ENCODE measurements at places on chromosomes 4 and X.
A peak's percentile ranks its signal among the peaks of the same experiment; 100 is the strongest.

- no peak for DNase-seq
Observed at GRCh38 chrX:48800574-48801279, 1.1 kb upstream of the HDAC6 start.

GRCh38 chr4:37001688-37002436, 242.7 kb upstream of the NWD2 start:
- no peak for DNase-seq

- DNase-seq, result peak; percentile 17
Observed at GRCh38 chr4:146916479-146917076, 29.1 kb downstream of the TTC29 start.

- no peak for DNase-seq
Observed at GRCh38 chr4:76892001-76892400, 5.9 kb downstream of the SOWAHB start.

DNA sequence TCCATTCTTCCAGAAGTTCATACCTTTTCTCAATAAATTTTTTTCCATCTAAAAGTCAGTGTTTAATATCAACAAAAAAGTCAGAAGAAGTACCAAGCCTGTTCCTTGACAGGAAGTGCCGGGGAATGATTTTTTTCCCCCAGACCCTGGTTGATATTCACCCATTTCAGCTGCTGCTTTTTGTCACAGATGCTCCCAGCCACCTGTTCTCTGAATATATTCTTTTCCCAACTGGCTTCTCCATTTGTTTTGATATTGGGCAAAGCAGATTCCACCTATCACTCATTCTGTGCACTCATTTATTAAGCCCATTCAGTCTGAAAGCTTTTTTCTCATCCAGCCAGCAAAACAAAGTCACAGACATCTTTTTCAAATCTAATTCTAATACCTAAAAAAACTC, 139.9 kb downstream of the FRMPD4 start:
- no peak for DNase-seq

- DNase-seq, result no peak
Observed at GRCh38 chr4:7226439-7226838, 34.1 kb downstream of the SORCS2 start.

- DNase-seq, result no peak
Observed at GRCh38 chr4:150008546-150008945, 69.7 kb upstream of the DCLK2 start.

DNA sequence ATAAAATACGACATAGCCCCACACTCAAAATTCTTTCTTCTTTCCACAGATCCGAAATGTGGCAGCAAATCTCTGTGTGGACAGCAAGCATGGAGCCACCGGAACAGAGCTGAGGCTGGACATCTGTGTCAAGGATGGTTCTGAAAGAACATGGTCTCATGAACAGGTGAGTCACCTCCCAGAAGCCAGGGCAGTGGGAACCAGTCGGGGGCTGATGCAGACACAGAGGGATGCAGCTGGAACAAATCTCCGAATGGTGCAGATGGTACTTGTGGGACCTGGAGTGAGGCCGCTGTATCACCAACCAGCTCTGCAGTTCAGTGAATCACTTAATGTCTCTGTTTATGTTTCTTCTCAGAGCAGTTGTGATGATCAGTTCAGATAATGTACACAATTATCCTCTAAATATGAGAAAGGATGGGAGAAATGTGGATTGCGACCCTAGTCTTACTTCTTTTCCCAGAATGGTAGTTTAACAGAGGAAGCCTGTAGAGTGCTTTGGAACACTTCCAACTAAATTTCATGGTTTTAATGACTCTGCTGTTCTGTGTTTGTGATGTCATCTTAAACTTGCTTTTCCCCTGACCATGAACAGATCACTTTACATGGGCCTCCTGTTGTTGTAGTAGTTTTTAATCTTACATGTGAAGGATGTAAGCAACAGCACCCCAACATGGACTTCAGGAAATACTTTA, 159.3 kb upstream of the GALNT7 start:
- DNase-seq, result no peak

- DNase-seq, result no peak
Observed at GRCh38 chr4:38132843-38133662, 172.9 kb downstream of the PTTG2 start.

- no peak for DNase-seq
Observed at GRCh38 chr4:89152972-89153371, 41.6 kb downstream of the TIGD2 start.

DNA sequence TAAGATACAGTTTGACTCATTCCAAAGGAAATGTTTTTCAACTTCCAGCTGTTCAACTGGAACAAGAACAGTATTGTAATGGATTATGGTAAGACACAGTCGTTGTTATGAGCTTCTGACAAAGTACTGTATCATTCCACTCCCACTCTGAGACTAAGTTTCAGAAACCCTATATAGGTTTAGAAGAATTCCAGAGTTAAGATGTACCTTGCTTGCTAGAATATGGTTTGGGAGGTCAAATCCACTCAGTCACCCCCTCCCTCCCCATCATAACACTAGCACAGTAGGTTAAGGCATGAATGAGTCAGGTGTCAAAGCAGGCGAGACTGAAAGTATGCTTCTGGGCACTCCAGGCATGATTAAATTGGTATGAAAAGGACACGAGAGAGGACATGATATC, 339.7 kb downstream of the DMD start:
- no peak for DNase-seq

- DNase-seq, result no peak
Observed at GRCh38 chrX:136209016-136209738, 42.0 kb downstream of the MAP7D3 start.

- DNase-seq, result no peak
Observed at GRCh38 chrX:53479301-53479700, 45.1 kb upstream of the HSD17B10 start.

DNA sequence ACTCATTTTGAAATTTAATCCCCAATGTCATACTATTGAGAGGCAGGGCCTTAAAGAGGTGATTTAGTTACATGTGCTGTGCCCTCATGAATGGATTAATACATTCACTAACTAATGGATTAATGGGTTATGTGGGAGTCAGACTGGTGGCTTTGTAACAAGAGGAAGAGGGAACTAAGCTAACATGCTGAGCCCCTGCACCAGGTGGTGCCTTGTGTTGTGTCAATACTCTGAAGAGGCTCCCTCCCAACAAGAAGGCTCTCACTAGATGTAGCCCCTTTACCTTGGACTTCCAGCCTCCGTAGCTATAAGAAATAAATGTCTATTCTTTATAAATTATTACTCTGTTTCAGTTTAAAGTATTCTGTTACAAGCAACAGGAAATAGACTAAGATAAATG, 411.9 kb upstream of the EMCN start:
- no peak for DNase-seq

GRCh38 chrX:21374994-21375707, 933 bp downstream of the CNKSR2 start:
- DNase-seq, result no peak

DNA sequence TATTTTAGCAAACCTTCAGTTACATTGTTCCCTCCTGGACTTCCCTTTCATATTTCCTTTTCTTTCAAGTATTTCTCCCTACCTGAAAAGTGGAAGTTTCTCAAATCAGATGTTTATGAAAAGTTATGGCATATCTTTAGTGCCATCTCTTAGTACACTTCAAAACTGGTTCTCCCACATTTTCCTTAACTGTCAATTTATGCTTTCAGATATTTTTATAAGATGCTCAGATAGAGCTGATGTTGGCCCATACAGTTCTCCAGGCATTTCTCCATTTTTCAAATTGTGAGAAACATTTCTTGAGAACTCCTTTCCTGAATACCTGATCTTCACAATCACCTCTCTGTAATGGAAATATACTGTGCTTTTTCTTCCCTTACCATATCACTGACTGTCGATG, 32.5 kb upstream of the AP1AR start:
- DNase-seq, result no peak

- no peak for DNase-seq
Observed at GRCh38 chr4:92031825-92032224, 271.9 kb upstream of the GRID2 start.

DNA sequence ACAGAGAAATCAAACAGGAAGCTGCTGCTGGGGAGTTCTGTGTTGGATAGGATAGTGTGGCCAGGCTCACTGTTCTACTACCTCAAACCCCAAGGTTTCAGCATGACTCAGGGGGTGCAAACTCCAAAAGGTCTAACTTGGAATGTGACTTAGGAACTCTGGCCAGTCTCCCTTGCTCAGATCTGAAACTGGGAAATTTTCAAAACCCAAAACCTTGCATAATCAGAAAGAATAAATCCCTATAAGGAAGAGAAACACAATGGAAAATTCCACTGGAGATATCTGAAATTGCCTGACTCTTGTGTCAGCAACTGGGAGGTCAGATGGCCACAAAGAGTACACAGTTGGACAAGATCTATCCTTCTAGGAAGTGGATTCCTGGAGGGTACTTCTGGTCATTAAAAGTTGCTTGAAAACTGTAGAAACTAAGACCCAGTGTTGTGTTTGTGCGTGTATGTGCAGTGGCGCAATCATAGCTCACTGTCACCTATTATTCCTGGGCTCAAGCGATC, 58.0 kb downstream of the PPEF2 start:
- DNase-seq, result no peak

- DNase-seq, result no peak
Observed at GRCh38 chr4:8301851-8302730, 32.5 kb downstream of the HTRA3 start.

DNA sequence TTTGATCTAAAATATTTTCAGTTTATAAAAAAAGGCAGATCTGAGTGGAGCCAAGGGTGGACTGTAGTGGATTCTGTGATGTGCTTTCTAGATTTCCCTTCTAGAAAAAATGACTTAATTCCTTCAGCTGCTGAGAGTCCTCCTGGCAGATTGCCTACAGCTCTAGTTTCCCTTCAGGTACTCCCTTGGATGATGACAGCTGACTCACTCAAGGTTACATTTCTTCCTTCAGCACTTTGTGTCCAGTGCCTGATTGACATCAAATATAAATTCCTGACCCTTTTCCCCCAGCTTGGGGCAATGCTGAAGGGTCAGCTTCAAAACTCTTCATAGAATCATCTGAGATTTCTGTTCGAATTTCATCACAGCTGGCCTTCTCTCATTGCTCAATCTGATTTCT, 161.7 kb downstream of the EMCN start:
- no peak for DNase-seq

- no peak for DNase-seq
Observed at GRCh38 chrX:131942034-131942433, 81.1 kb upstream of the STK26 start.

- DNase-seq, result no peak
Observed at GRCh38 chr4:20641976-20642375, 58.3 kb upstream of the PACRGL start.

DNA sequence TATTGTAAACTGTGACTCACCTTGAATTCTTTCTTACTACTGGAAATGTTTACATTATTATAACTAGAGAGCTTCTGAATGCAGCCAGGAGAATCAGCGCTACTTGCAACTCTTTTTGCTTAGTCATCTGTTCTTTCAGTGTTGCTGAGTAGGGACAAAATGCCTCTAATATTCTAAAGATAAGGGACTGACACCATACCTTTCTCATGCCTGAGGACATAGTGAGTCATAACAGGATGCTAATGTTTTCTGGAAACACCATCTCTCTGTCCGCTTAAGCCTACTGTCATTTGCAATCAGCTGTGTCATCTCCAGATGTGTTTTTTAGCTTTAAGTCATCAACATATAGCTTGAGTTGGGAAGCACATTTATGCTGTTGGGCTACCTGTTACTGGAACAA, 108.3 kb downstream of the QRFPR start:
- DNase-seq, result no peak

DNA sequence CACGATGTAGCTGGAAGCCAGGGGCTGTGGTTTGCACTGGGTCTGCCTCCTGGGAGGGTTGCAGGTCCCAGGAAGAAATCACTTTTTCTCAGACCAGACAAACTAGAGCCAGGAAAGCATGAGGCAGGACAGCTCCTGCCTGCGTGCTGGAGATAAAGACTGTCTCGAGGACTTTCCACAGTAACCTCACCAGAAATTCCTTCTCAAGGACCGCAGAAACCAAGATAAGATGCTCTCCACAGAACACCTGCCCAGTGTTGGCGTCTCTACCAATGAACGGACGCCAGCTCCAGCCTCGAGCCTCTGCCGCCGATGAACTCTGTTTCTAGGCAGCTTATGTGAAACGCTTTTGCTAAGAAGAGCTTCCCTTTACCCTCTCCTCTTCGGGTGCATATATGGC, 76.9 kb upstream of the AFAP1 start:
- DNase-seq, result no peak

GRCh38 chr4:143512978-143513313, 556 bp upstream of the SMARCA5 start:
- no peak for DNase-seq

DNA sequence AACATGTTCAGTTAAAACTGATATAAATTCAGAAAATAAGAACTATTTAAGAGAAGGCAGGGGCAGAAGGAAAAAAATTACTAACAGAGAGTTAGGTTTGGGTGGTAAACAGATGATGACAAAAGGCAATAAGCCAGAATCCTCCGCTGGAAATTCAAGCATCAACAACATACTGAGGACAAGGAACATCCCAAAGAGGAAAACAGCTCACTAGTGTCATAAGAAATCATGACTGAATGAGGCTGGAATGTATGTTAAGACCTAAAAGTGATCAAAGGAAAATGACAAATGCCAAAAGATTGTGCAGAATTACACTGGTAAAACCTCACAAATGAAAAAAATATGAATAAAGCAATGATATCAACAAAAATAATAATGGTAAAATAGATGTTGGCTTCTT, 88.4 kb downstream of the WDFY3 start:
- DNase-seq, result no peak

DNA sequence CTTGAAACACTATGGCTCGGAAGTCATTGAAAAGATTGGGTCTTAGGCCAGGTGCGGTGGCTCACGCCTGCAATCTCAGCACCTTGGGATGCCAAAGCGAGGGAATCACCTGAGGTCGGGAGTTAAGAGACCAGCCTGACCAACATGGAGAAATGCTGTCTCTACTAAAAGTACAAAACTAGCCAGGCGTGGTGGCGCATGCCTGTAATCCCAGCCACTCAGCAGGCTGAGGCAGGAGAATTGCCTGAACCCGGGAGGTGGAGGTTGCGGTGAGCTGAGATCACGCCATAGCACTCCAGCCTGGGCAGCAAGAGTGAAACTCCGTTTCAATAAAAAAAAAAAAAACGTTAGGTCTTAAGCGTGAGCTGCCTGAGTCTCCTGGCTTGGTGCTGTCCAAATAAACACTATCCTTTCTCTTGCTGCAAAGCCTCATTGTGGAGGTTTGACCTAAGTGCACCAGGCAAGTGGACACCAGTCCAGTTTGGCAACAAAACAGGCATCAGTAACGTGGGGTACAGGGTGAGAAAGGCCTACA, 185.9 kb downstream of the DHRSX start:
- no peak for DNase-seq

DNA sequence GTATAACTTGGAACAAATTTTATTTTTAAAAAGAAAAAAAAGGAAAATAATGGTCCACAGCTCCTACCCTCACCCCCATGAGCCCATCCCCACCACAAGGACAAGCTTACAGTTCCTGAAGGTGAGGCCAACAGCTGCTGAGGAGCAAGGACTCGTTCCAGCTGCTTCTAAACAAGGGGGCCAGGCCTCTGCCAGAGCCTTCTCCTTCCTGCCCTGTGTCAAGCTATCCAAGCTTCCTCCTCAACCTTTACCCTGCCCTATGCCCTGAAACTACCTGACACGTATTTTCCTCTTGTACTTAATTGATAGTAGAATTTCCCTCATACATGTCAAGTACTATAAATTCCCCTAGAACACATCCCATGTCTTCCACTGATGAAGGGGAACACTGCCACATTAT, 8.8 kb downstream of the SH3D19 start:
- DNase-seq, result no peak

GRCh38 chr4:179747218-179747910, 2305.1 kb upstream of the AGA start:
- DNase-seq, result no peak

- no peak for DNase-seq
Observed at GRCh38 chrX:43880425-43880824, 1.8 kb downstream of the MAOB start.

- DNase-seq, result no peak
Observed at GRCh38 chr4:27836523-27836922, 975.9 kb downstream of the STIM2 start.
